ENCODE measurements at places on chromosomes 3 and 15.

GRCh38 chr3:159846255-159846654 lies 142.4 kb upstream of the IL12A start:
- DNase-seq, result no peak

- DNase-seq, result peak; percentile 87
These were observed 36.9 kb downstream of the PLS1 start for GRCh38 chr3:142633073-142633472.

DNA sequence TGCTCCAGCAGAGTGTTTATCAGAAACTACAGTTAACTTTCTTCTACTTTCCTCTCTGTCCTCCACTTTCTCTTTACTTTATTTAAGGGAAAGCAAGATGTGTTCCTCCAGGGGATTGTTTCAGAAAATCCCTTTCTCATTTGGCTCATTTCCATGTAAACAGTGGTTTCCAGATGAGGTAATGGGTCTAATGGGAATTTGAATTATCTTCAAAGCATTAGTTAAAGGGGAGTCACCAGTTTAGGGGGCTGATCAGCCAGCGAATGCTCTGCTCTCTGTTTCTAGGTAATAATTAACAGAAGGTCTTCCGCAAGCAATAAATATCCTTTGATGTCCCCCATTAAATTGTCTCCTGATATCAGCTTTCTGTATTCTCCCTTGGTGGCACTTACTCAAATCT lies 30.4 kb upstream of the ZNF639 start:
- no peak for DNase-seq

DNA sequence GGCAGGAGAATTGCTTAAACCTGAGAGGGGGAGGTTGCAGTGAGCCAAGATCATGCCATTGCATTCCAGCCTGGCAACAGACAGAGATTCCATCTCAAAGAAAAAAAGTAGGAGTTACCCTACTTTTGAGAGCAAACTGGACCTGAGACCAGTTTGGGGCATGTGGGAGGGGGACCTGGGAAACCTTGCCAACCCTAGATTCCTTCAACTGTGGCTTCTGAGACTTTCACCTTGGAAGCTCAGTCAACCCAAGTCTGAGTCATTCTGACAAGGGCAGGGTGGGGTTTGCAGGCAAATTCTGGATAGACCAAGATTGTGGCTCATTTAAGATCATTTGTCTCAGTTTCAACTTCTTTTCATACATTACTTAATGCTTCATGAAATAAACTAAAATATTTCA lies 23.8 kb upstream of the SIAH2 start:
- DNase-seq, result no peak

DNA sequence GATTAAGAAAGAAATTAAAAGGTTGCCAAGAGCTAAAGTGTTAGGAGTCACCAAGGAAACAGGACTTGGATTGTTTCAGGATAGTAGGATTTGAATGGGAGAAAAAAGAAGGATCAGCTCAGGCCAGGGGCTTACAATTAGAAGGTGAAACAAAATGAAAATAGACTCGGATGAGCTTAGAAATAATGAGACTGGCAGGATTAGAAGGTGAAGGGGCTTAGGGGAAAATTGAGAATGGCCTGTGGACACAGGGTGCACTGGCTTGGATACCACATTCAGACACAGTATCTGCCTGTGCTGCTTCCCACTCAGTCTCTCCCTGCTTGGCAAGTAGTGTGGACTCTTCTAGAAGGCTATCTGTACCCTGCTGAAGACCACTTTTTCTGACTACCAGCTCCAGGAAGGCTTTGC lies 206.1 kb upstream of the ATP10A start:
- DNase-seq, result no peak

GRCh38 chr3:142934128-142934886 lies 29.2 kb downstream of the PAQR9 start:
- no peak for DNase-seq

- no peak for DNase-seq
These were observed 257.4 kb downstream of the ADAMTSL3 start for GRCh38 chr15:83911345-83911744.

- DNase-seq, result no peak
These were observed 23.0 kb upstream of the ARPP21 start for GRCh38 chr3:35616346-35616745.

DNA sequence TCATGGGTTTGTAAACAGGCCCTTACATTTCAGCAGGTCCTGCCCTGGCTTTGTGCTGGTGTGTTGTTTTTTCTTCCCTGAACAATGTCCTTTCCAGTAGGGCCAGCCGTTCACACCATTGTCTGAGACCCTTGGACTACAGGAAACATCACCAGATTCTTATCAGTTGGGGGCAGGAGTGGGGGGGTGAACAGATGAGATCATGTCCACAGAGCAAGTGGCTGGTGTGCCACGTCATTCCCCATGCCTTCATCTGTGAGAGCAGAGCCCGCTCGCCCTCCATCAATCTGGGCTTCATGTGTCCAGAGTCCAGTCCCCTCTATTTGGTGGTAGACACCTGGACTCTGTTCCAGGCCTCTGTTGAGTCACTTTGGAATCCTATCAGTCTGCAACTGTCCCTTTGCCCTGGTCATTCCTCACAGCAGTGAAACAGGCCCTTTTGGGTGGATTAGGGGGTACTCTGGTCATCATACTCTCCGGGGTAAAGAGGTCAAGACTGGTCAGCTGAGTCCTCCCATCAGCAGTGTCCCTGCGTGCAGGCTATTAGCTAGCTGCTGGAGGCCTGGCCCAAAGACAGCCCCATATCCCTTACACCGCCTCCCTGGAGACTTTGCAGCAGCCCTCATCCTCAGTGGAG lies 15.0 kb downstream of the SEMA3G start:
- no peak for DNase-seq

DNA sequence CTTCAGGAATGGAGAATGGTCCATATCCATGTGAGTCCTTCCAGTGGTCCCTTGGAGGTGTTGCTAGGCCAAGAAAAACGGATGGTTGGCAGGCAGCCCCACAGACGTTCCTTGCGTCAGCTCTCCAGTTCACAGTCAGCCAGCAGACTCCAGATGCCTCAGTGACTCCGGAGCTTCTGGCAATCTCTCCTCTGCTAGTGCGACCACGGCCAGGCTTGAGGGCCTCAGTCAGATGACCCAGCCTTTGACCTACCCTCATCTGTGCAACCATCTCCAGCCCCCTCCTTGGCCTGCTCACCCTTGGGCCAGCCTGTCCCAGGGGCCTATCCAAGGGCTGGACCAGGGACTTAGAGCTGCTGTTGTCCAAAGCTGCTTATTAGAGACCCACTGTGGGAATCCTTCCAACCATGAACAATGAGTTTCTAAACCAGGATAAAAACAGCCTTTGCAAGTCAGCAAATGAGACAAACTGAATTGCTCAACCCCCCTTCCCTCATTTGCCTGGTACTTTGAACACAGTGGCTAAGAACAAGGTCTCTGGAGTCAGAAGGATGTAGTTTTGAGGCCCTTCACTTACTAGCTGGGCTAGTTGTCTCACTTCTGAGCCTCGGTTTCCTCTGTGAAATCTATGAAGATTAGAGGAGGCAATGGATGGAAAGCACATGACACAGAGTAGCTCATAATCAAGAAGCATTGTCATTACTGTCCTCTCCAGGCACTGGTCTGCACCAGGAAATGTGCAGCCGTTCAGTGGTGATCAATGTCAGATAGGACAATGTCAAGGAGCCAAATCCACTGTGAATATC lies 44.8 kb downstream of the ANP32A start:
- DNase-seq, result no peak

DNA sequence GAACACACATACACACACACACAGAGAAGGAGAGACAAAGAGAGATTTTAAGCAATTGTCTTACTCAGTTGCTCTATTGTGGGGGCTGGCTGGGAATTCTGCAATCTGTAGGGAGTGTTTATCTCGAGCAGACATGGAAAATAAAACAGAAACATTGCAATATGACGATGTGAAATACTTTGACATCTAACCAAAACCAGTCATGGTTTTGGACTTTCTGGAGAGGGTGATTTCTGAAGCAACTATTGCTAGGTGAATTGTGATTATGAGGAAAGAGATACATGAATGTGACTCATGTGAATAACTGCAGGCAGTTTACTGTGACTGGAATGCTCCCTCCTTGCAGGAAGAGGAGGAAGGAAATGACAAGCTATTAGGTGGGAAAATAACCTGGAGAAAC lies 12.3 kb upstream of the PHLDB2 start:
- no peak for DNase-seq

DNA sequence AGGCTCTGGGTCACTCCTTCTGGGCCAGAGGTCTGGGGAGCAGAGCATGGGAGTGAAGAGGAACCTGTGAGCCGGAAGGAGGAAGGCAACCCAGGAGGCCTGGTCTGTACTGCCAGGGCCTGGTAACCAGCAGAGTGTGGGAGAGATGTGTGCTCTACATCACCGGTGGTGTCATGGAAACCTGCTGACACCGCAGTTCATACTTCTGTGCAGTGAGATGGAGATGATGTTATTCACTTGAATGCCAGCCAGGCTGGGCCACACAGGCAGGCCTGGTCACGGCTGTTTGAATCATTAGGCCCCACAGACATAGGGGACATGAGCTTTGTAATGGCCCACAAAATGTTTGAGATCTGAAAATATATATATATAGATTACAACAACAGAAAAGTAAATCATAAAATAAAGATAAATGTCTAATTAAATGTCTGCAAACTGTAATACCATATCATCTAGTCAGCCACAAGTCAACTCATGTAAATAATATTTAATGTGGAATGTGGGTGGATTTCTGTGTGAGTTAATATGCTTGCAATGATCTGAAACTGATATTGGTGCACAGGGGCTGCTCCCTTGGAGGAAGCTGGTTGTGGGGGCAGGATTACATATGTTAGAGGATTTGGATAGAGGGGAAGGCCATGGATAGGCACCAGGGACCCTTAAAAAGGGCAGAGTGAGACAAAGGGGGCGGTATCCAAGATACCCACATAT lies 108.5 kb upstream of the PFN2 start:
- peak; percentile 25 for DNase-seq

GRCh38 chr3:111072031-111072921 lies 660 bp downstream of the NECTIN3 start:
- peak; percentile 18 for DNase-seq

All from NCI-H2081 (cell line).